ENCODE measurements at places on chromosomes 7 and 10.

- no peak for DNase-seq
Measured at GRCh38 chr10:13512564-13512963, 16.2 kb downstream of the BEND7 start.

DNA sequence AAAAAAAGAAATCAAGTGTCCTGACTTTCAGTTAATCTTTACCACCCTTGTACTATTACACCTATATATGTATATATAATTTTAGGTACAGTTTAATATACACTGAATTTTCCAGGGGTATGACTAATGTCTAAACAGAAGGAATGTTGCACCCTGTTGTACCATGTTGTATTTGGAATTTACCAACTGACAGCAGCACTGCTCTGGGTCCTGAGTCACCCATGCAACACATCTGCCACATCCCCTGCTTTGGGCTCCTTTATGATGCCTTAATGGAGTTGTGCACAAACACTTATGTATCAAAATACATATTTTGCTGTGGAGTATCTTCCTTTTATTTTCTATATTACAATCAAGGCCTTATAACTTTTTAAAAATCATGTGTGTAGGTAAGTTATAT, 21.2 kb downstream of the YAE1 start:
- DNase-seq: peak; percentile 86

GRCh38 chr7:45699726-45700390, 125.7 kb downstream of the ADCY1 start:
- no peak for DNase-seq

GRCh38 chr10:23493711-23494110, 54.8 kb downstream of the OTUD1 start:
- no peak for DNase-seq

DNA sequence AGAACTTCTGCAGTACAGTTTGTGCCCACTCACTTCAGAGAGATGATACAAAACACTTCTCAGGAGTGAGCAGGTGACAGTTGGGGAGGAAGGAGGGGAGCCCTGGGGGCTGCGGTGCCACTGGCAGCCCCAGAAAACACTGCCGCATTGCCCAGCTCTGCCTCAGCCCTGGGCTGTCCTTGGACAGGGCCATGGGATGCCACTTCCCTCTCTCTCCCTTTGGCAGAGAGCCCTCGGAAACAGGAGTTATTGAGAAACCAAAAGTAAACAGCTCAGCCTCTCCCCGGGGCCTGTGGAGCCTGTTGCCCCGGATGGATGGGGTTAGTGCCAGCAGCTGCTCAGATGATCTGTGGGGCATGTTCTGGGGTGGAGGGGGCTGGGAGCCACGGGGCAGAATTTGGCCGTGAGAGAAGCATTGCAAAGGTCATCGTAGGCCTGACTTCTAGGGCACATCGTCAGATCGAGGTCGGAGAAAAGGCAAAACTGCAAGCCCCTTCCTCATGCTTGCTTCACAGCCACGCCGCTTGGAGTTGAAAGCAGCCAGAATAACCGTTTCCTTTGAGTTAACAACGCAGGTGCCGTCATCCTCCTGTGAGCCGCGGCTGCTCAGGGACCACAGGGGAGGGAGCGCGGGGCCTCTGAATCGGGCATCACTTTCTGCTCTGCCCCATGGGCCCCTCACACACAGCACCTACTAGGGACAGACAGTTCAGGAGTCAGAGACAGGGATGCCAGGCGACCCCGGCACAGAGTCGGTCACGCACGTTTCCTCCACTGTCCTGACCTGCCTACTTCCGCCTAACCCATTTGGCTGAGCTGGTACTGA, 256.4 kb downstream of the CAMK1D start:
- DNase-seq: peak; percentile 4

GRCh38 chr10:47156873-47157272, 143.1 kb upstream of the GDF10 start:
- DNase-seq: no peak

- no peak for DNase-seq
Measured at GRCh38 chr7:106384373-106384772, 99.6 kb upstream of the NAMPT start.

DNA sequence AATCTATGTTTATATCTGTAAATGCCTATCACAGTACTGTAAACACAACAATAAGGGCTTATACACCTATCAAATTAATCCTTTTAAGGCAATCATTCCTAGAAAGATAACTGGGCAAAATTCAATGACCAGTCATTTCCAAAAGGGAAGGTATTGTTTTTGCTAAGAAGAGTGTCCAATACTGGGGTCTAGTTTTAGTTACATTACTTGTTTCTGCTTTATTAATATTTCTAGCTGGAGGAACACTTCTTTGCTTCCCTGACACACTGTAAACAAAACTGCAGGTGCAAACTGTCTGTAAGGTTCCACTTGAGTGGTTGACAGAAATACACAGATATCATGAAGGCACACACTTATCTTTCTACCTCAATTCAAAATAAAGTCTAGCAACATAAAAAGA, 84.2 kb upstream of the FAM133B start:
- no peak for DNase-seq

DNA sequence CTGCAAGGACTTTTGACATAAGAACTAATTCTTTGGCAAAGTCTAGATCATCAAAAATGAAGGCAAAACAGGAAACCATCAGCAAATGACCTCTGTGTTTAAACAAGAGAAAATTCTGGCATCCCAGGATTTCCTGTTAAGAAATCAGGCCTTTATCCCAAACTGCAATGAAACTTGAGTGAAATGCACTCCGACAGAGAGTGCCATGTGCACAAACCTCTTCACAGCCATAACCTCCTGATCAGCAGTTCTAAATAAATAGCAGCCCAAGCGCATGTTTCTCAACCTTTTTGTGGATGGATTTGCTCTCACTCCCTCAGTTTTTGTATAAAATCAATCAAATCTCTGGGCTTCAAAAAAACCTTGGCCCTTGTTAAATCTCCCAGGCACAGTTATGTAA, 107.7 kb upstream of the EEPD1 start:
- no peak for DNase-seq

GRCh38 chr7:129522088-129522970, 20.0 kb downstream of the SMKR1 start:
- peak; percentile 21 for DNase-seq

DNA sequence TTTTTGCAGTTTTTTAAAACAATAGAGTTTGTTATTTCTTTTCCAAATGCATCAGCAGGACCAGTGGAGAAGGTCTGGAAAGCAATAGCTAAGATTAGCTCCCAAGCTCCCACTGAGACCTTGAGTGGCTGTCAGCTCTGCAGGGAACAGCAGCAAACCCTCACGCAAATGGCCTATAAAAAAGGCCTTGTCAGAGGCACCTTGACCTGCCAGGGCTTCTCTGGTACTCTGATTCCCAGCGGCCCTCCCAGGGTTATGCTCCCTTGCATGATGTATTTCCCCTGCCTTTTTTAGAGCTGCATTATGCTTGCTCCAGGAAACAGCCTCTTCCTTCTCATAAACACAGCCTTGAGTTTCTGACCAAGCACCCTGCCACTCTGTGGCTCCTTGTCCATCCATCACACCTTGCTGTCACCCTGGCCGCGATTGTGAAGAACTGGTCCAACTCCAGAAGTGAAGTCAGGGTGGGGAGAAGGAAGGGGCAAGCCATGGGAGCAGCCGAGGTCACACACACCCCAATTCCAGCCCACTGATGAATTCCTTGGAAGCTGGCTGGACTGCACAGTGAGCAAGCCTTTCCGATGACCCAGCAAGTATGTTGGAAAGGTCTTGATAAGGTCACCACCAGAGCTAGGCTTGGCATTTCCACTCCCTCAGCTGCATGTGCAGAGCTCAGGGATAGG, 35.3 kb upstream of the NKX2-3 start:
- DNase-seq: no peak

- peak; percentile 23 for DNase-seq
Measured at GRCh38 chr7:148738737-148739535, 40.2 kb downstream of the CUL1 start.

GRCh38 chr10:97050205-97050745, 135.5 kb downstream of the SLIT1 start:
- no peak for DNase-seq

- no peak for DNase-seq
Measured at GRCh38 chr10:101438881-101439391, 85.0 kb downstream of the BTRC start.

GRCh38 chr7:138546064-138546619, 86.1 kb downstream of the TRIM24 start:
- no peak for DNase-seq

DNA sequence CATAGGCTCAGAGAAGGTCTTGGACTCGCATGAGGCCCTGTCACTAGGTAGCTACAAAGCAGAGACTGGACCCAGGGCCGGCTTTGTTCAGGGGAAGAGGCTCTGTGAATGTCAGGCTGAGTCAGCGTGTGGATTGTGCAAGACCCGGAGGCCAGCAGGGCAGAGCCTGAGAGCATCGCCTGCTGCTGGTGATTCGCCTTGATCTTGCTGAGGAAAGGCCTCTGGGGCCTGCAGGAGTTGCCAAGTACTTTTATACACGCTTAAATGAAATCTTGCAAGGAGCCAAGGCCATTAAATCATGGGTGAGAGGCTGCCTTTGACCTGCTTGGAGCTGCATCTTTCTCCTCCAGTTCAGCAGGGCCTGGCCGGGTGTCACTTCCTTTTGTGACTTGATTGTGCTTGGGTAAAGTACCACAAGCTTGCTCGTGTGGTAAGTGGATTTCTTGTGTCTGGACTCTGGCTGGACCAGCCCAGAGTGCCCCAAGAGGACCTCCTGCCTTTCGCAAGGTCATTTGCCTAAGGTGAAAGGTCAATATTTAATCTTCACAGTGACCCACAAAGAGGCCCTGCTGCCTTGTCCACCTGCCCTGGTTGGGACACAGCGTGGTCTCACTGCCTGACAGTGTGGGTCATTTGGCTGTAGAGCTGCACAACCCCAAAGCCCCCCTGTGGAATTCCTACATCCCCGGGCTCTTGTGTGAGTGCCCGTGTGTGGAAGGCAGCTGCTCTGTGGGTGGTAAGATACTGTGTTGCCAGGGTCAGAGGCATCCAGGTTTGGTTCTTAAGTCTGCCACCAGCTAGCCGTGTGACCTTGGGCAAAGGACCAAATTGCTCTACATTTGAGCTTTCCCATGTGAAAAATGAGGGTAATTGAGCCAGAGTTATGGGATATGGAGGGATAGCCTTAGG, 38.6 kb upstream of the SH2D4B start:
- peak; percentile 97 for DNase-seq

GRCh38 chr7:70505468-70505867, 626.5 kb upstream of the GALNT17 start:
- no peak for DNase-seq

- DNase-seq: peak; percentile 2
Measured at GRCh38 chr10:118369641-118370205, 27.6 kb upstream of the FAM204A start.

- no peak for DNase-seq
Measured at GRCh38 chr7:100019908-100020307, 4.5 kb downstream of the ZKSCAN1 start.

DNA sequence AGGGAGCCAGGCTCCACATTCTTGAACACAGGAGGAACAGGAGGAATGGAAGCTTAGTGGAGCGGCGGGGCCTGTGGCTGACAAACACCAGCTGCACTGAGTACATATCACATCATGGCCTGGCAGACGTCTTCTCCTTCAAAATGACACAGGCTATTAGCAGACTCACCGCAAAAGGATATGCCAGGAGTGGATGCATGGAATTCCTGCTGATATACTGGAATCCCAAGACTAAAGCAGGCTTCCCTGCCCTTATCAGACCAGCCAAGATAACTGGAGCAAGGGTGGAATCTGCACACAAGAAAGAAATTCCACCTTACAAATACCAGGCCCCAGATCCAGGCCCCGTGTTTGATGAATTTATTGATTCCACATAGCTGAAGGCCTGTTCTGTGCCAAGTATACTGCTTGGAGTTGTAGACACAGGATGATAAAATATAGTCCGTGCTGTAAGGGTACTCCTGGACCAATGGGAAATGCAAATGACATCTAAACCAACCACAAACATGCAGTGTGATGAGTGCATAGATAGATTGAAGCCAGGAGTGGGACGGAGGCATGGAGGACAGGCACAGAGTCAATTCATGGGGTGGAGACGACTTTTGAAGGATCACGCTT, 480.5 kb upstream of the ZMIZ1 start:
- DNase-seq: no peak

DNA sequence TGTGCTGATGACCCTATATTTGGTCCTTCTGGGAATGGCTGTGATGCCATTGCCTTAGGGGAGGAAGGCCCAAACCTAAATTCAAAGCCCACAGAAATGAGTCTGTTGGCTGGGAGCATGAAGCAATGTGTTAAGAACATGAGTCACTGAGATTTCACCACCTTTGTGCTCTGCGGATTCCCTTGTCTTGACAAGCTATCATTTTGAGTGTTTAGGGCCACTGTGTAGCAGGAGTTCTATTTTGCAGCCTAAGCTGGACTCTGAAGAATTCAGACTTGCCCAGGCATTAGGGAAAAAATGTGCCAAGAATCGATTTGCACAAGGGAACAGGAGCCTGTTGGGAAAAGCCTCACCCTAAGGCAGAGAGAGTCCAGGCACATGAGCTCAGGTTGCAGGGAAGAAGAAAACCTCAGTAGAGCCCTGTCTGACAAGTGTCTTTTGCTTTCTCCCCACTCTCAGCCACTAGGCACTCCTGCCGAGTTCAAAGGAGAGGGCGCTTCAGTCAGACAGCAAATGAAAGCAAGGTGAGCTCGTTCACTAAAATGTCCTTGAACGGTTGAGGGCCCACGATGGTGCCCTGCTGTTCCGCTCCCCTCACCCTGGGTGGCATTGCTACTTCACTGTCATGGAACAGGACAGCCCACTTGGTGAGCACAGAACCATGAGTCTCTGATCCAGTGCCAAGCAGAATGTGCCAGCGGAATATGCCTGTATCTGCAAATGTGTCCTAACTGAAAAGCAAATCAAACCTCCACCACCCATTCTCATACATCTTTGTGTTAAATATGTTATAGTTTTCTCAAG, 93.6 kb downstream of the PRLHR start:
- peak; percentile 91 for DNase-seq

GRCh38 chr7:17472939-17473338, 174.5 kb downstream of the AHR start:
- no peak for DNase-seq

DNA sequence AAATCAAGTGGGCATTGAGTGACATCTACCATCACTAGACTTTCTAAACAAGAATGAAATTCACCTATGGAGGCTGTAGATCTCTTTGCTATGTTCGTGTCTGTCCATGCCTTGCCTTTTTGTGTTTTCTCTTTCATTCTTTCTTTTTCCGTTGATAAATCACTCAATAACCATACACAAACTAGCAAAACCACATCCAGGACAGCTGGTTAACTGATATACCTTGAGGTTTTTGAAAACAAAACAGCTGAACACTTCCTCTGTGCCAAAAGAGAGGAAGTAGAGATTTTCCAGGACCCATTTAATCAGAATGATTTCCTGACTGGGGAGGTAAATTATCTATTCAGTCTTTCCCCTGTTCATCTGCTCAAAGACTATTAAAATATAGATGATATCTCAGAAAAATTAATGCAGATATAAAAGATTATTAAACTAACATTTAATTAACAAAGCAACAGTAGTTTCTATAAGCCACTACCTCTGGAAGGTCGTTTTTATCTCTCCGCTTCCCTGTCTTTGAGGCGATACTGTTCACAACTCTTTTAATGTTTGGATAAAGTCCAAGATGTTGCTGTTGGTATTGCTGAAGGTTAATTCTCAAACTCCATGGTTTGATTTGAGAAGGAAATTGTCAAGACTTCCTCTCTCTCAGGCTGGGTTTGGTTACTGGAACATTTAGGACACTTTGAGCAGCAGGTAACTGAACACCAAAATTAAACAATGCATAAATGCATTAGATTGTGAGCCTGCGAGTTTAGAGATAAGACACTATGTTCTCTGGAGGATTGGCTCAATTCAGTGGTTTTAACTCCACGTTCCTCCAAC, 24.4 kb upstream of the C10orf67 start:
- DNase-seq: no peak

GRCh38 chr7:106062521-106062931, 49.6 kb downstream of the SYPL1 start:
- DNase-seq: no peak

- peak; percentile 78 for DNase-seq
Measured at GRCh38 chr10:103295374-103296015, 18.6 kb downstream of the INA start.

Measured in ELR (cell line).